Activated naive CD4-positive, alpha-beta T cell treated with anti-CD3 and anti-CD28 coated beads for 36 hours (primary cell): ENCODE measurements at places on chromosomes 4 and X.

DNA sequence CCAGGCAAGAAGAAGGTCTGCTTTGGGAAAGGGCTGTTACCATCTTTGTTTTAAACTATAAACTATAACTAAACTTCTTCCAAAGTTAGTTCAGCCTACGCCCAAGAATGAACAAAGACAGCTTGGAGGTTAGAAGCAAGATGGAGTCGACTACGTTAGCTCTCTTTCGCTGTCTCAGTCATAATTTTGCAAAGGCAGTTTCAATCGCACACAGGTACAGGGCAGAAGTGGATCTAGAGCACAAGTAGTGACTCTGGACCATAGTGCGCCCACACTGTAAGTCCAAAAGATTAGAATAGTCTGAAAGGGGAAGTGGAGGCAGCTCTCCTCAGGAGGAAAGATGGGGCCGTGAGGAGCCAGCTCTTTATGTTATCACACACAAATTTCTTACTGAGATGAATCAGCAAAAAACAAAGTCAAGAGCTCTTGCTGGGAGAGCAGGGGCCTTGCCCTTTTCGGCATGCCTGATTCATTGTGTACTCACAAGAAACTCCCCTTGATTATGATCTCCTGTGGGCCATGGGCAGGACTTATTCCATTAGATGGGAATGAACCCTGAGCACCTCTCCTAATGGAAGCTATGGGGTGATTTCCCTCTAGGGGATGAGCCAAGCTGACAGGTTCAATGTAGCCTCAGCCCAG lies 58.6 kb downstream of the FUNDC1 start:
- DNase-seq: no peak

DNA sequence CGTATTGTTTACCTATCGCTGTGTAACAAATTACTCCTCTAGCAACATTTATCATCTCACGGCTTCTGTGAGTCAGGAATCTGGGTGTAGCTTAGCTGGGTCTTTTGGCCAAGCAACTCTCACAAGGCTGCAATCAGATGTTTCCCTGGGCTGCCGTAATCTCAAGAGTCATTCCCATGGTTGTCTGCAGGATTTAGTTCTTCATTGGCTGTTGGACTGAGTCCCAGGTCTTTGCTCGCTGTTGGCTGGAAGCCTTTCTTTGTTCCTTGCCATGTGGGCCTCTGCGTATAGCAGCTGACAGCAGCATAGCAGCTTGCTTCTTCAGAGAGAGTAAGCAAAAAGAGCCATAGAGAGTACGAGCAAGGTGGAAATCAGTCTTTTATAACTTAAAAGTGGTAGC lies 16.8 kb downstream of the POLR2B start:
- DNase-seq: no peak

GRCh38 chr4:151931563-151931962 lies 170.8 kb upstream of the GATB start:
- no peak for DNase-seq

- DNase-seq: no peak
Observed at GRCh38 chr4:79212311-79212710, 113.5 kb downstream of the NAA11 start.

- DNase-seq: no peak
Observed at GRCh38 chr4:146095860-146096259, 79.7 kb upstream of the LSM6 start.

- DNase-seq: peak; percentile 50
Observed at GRCh38 chr4:76989391-76990061, 40.0 kb downstream of the SEPTIN11 start.

GRCh38 chr4:173990869-173991210 lies 292.6 kb downstream of the FBXO8 start:
- no peak for DNase-seq

- DNase-seq: no peak
Observed at GRCh38 chr4:110364911-110365520, 110.9 kb upstream of the ENPEP start.

DNA sequence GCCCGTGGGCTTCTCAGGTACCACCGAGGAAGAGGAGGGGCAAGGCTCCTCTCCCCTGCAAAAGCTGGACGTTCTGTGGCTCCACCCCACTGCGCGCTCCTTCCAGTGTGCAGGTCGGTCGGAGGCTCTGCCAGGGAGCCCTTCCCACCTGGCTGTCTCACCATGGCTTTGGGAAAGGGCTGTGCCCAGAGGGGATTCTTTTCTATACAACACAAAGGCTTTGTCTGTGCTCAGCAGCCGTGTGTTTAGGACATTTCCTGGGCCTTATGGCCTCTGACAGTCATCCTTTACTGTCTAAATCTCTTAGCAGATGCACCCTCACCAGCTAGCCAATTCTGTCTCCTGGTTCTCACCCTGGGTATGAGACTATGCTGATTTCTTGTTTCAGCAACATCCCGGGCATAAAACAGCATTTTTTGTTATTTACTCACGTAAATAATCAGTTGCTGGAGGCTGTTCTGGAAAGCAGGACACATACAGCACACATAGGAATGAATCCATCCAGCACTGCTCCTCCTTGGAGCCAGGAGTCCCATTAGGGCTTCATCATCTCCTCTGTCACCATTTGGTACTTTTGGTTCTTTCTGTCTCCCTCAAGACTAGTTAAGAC lies 20.4 kb upstream of the ATXN3L start:
- no peak for DNase-seq

- no peak for DNase-seq
Observed at GRCh38 chr4:87851332-87851731, 18.6 kb downstream of the MEPE start.

DNA sequence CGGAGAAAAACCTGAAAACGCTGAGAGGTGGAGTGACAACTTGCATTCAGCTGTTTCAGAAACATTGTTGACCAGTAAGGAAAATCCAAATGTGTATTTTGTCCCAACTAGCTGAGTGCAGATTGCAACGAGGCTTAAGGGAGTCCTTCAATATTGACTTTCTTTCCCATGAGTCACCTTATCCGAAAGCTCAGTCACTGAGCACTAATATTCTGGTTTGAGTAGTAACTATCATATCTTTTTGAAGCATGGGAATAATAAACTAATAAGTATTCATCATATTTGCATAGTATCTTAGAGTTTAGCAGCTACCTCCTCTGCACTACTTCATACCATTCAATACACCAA lies 604.3 kb downstream of the PACRGL start:
- DNase-seq: no peak

DNA sequence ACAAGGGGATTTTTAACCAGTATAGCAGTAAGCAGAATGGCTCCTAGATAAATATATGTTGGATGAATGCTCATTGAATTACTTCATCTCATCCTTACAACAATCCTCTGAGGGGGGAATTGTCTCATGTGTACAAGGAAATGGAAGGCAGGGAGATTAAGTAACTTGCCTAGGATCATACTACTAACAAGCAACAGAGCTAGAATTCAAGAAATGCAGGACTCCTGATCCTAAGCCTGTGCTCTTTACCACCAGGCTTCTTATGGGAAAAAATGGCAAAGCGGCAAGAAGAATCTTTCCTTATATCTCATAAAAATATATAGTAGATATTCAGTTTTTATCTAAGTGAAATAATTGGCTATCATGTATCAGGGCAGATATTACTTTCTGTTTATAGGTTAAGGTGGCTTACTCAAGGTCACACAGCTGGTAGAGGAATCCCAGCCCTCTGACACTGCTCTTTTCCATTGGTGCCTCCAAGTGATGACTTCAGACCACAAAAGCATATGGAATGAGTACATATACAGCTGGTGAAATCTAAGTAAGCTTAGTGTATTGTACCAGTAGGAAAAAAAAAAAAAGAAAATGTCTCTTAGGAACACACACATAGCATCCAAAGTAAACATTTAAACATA lies 2.1 kb downstream of the ABHD18 start:
- DNase-seq: peak; percentile 10

DNA sequence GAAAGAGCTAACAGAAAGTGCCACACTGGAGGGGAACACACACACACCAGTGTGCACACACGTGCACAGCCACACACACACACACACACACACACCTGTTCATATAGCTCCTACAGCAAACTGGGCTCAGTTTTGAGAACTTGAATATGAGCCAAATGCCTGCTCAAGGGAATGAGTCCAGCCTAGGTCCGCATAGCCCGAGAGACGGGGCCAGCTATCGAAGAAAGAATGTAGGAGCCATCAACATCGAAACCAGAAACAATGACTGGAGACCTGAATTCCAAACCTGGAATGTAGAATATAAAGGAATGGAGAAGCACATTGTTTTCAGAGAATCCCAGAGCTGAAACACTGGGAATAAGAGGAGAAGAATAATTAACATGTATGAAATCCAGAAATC lies 37.6 kb upstream of the ERVMER34-1 start:
- DNase-seq: no peak

GRCh38 chrX:154355094-154355775 lies 19.2 kb downstream of the FLNA start:
- no peak for DNase-seq

- DNase-seq: no peak
Observed at GRCh38 chrX:108131471-108131870, 39.9 kb downstream of the ATG4A start.
